ENCODE measurements at places on chromosomes 3 and 15.

DNA sequence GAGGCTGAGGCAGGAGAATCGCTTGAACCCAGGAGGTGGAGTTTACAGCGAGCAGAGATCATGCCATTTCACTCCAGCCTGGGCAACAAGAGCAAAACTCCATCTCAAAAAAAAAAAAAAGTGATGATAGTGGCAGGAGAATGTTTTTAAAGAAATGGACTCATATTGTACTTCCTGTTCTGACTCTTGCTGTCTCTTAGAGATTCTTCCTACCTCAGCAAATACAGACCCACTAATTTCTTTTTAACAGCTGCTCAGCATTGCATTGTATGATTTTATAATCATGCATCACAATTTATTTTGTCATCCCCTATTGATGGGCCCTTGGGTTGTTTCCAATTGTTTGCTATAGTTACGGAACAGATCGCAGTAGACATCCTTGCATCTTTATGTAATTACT is 8.8 kb upstream of the ANKDD1A start:
- DNase-seq, result no peak

DNA sequence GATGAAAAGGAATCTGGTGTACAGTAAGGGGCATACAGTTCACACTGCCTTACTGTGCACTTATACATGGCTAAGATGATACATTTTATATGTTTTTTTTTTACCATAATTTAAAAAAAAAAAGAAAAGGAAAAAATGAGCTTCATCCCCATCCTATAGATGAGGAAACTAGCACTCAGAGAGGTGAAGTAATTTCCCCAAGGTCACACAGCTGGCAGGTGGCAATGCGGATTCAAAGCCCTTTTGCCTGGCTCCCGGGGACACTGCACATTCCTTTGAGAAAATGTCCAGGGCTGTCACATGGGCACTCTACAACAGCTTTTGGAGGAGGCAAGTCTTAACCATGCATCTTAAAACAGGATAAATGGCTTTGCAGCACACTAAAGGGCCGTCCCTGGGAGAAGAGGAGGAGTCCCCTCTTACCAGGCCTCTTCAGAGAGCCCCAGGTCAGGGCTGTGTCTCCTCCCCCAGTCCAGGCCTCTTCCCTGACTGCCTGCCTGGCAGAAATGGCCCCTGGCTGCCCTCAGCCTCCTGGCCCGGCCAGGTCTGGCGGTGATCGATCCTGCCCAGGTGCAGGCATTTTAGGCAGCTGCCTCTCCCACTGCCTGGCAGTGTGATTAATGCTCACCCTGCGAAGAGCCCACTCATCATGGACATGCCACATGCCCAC is 95.1 kb upstream of the LINGO1 start:
- no peak for DNase-seq

DNA sequence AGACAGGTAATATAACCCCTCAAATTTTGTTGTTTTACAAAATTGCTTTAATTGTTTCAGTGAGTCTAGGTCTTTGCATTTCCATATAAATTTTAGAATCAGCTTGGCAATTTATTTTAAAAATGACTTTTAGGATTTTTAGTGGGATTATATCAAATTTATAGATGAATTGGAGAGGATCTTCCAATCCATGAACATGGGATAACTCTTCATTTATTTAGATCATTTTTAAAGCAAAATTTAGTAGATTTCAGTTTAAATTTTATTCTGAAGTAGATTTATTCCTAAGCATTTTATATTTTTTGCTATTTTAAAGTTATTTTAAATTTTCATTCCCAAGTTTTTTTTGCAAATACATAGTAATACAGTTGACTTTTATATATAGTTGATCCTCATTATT is 58.1 kb upstream of the THSD4 start:
- DNase-seq, result no peak

DNA sequence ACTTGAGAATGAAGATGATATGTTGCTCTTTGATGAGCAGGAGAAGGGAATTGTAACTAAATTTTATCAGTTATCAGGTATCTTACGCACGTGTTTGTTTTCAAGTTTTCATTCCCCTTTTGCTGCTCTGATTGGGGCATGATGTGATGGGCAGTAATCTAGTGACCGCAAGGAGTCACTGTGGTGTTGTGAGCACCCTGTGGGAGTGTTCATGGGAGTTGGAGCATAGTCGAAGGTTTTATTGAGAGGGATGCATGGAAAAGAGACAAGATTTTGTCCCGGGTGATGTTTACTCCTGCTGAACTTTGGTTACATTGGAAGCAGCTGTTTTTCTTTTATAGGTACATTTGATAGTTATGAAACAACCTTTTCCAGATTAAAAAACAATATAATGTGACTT is 2.1 kb downstream of the FAN1 start:
- DNase-seq, result no peak
